Stimulated activated CD8-positive, alpha-beta memory T cell treated with anti-CD3 and anti-CD28 coated beads, Interleukin-4, amount 100 ng/mL, for 1 hour (primary cell): ENCODE measurements at places on chromosomes 3 and 15.

- DNase-seq: no peak
These were observed 5.5 kb downstream of the CPLX3 start for GRCh38 chr15:74831813-74832495.

GRCh38 chr3:39281533-39281932 is 1.7 kb upstream of the CX3CR1 start:
- no peak for DNase-seq

DNA sequence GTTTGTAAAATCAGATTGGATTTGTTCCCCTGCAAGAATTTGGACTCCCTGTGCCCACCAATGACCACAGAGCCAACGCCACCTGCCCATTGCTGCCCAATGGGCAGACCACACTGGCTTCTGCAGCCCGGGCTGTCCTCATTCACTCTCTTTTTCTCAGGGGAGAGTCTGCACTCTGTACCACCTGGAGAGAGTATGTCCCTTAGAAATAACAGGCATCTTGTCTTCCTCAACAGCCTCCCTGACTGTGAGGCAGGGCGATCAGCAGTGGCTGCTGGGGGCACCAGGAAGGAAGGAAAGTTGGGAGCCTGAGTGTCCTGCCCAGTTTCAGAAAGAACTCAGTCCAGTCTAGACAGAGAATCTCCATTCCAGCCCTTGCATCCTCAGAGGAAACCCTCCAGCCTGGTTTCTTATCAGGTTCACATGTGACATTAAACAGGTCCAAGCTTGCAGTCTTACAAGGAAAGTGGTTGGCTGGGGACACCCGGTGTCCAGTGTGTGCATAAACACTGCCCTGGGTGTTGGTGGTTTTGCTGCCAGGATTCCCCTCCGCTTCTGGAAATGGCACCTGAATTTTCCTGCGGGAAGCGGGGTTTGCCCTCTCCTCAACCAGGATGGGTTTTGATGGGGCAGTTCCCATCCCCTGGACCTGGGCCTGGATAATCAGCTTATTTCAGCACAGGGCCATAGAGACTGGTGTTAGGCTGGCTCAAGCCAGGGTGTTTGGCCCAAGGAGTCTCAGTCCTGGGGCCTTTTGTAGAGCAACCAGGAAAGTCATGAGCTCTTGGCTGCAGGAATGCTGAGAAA is 37.2 kb downstream of the SSUH2 start:
- no peak for DNase-seq

GRCh38 chr3:32347343-32348125 is 44.1 kb upstream of the CMTM7 start:
- DNase-seq: no peak

DNA sequence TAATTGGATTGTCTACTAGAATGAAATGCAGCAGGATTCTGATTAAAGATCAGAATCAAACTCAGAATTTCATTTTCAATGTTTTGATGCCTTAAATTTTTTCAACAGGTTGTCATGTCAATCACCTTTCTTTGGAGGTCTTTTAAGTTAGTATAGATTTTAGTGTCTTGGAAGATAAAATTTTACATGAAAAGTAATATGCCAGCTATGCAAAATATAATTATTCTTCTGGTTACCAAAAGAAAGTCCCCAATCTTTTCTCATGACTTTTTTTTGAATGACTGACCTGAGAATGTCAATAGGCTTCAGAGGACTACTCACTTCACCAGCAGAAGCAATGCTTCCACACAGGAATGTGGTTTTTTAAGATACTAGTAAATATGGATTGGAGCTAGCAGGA is 4.3 kb downstream of the FGF7 start:
- no peak for DNase-seq

DNA sequence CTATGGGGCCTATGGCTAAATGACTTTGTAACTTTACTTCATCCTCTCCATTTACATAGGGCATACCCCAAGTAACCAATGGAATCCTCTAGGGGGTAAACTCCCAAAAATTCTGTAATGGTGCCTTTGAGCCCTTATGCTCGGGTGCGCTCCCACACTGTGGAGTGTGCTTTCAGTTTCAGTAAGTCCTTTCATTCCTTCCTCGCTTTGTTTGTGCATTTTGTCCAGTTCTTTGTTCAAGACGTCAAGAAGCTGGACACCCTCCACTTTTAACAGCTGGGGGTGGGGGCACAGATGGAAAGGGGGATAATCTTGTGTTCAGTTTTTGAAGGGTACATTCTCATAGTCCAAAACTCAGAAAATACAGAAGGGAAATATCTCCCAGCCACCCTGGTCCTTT is 84.4 kb upstream of the C2CD4B start:
- DNase-seq: no peak

DNA sequence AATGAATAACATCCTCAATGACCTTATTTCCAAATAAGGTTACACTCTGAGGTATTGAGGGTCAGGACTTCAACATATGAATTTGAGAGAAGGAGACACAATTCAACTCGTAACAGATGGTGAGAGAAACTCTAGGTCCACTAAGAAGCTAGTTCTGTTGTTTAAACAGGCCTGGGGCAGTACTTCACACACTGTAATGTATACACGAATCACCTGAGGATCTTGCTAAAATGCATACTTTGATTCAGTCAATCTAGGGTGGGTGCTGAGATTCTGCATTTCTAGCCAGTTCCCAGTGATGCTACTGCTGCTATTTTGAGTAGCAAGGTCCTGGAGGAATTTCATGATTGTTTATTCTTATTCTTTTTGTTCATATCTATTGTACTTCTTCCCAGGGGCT is 186.8 kb downstream of the SATB1 start:
- no peak for DNase-seq

DNA sequence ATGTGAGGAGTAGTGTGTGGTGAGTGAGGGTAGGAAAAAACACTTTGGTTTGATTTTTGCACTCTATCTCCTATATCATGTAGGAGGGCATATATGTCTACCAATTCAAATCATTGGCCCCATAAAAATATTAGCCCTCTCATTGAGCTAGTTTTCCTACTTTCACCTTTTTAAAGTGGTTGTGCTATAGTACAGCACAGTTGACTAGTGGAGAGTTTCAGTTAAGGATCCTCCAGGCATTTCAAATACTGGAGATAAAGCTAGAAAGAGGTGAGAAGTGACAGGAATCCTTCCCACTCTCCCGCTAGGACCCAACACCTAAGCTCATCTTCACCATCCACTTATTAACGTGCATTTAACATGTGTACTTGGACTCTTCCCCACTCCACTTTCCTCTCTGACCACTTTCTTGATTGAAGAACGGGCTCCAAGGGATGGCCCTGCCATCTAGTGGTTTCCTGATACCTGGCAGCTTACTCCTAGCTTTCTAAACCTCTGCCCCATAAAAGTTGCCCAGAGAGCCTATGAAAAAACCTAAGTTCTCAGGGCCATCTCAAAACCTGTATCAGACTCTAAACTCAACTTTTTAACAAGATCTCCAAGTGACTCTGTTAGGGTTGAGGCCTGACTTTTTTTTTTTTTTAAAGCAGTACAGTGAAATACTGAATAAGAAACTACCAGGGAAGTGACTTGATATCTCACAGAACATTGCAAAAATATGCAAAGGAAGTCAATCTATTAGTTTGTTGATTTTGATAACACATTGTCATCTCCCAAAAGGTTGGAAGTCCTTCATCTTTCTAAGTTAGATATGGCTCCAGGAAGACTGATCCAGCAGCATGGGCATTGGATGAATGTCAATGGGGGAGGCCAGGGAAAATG is 17.9 kb downstream of the IL12A start:
- no peak for DNase-seq
